IMR-90 (cell line): ENCODE measurements at places on chromosomes 7 and 10.
A peak's percentile ranks its signal among the peaks of the same experiment; 100 is the strongest.

GRCh38 chr10:86329896-86330680, 36.5 kb downstream of the GRID1 start:
- no peak for DNase-seq

- DNase-seq = no peak
Measured at GRCh38 chr10:104340641-104341040, 2.4 kb upstream of the ITPRIP start.

DNA sequence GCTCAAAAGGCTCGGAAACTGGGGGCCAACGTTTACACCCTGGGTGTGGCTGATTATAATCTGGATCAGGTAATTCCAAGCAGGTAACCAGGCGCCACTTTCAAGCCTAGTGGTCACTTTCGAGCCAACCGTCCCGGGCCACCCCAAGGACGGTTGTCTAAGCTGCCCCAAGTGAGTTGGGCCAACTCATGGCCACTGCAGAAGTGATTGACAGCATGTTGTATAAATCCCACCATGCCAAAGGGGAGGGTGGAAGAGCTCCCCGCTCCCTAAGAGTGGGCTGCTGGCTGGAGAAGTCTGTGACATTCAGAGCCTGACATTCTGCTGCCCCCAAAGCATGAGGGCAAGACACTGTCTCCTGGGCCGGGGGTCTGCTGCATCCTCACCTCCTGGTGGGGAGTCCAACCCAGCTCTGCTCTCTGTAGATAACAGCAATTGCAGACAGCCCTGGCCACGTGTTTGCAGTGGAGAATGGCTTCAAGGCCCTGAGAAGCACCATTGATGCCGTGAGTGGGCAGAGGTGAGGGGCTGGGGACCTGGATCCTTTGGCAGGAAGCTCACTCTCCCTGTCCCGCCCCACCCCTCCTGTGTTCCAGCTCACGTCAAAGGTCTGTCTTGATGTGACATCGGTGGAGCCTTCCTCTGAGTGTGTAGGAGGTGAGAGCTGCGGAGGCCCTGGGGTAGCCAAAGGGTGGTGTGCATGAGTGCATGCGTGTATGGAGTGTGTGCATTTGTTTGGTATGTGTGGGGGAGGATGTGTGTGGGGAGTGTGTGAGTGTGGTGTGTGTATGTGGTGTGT, 10.8 kb downstream of the ANTXRL start:
- DNase-seq = no peak

- peak; percentile 99 for DNase-seq
Measured at GRCh38 chr10:12707461-12708185, 293.9 kb downstream of the CCDC3 start.
